ENCODE measurements at places on chromosomes 4 and X.

- DNase-seq: no peak
Observed at GRCh38 chrX:38276089-38276488, 51.2 kb downstream of the RPGR start.

GRCh38 chrX:18426004-18426320 lies 554 bp downstream of the CDKL5 start:
- DNase-seq: no peak

GRCh38 chr4:95465010-95465409 lies 83.8 kb downstream of the UNC5C start:
- no peak for DNase-seq

DNA sequence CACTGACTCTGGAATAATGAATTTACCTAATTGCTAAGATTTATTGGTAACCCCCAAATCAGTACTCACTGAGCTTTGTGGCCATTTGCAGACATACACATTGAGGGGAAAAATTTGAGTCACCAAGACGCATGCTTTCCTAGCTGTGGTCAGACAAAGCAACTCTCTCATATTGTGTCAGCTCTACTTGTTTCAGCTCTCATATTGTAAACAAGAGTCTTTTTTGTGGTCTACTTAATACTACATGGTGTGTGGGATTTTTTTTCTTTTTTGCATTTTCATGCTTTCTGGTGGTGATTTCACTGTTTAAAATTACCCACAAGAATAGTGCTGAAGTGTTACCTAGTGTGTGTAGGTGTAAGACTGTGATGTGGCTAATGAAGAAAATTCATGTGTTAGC lies 428.2 kb upstream of the GALNT7 start:
- no peak for DNase-seq

GRCh38 chr4:27616166-27616565 lies 755.5 kb downstream of the STIM2 start:
- DNase-seq: no peak

- DNase-seq: no peak
Observed at GRCh38 chr4:108477527-108478108, 142.8 kb upstream of the RPL34 start.

DNA sequence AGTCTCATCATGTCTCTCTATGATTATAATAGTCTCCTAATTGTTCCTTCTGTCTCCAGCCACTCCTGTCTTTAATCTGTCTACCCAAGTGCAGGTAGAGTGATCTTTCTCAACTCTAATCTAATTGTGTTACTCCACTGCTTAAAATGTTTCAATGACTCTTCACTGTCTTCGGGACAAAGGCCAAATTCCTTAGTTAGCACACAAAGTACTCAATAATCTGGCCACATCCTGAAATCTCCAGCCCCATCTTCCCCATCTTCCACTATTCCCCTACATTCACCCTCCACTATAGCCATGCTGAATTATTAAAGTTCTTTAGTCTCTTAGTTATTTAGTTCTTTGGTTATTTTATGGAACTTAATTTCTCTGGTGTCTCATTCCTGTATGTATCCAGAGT lies 353.3 kb downstream of the OPHN1 start:
- no peak for DNase-seq

DNA sequence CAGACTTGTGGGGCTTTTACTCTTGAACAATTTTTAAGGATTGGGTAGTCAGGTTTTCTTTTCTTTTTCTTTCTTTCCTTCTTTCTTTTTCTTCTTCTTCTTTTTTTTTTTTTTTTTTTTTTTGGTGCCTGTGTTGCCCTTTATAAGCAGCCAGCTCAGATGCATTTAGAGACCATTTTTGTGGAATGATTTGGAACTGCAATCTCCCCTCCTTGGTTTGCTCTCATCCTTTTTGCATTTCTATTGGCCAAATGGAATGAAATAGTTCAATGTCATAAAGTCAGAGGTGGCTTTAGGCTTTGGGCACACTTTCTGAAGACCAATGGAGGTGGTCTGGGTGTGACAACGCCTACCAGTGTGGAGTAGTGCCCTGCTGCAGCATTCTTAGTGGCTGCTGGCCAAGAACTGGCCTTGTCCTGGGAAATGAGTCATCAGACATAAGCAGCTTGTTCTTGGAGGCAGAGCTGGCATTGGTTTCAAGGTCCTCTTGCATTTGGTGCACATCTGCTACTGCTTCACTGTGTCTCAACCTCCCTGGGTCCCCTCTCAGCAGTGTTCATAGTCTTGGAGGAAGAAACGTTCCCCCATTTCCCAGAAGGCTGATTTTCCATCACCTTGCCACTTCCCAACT lies 84.5 kb downstream of the CT47B1 start:
- no peak for DNase-seq

GRCh38 chr4:57443308-57443707 lies 333.1 kb upstream of the IGFBP7 start:
- peak; percentile 89 for DNase-seq

GRCh38 chr4:103786593-103786992 lies 66.8 kb upstream of the TACR3 start:
- DNase-seq: no peak

DNA sequence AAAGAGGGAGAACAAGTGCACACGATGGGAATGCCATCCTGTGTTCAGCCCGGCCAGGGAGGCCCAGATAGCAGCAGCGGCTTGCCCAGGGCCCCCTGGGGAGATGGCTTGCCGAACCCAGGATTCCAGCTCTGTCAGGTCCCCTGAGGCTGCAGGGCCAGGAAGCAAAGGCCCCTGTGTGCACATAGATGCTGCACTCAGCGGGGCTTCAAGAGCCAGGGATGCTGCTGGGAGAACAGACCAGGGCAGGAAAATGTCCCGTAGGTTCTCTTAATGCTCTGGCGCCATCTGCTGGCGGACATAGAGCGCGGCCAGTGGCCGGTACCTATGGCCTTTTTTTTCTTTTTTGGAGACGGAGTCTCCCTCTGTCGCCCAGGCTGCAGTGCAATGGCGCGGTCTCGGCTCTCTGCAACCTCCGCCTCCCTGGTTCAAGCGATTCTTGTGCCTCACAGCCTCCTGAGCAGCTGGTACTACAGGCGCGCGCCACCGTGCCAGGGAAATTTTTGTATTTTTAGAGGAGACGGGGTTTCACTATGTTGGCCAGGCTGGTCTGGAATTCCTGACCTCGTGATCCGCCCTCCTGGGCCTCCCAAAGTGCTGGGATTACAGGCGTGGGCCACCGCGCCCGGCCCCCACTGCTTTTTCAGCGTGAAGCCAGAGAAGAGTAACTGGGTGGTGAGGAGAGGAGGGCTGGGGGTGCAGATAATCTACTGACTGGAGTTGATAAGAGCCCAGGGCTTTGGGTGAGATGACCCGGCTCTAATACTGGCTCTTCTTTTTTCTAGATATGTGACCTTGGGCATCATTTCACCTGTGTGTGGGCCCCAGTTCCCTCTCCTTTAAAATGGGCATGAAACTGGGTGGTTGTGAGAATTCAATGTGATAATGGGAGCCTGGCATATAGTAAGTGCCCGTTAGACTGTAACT lies 22.5 kb downstream of the MED28 start:
- DNase-seq: peak; percentile 30

DNA sequence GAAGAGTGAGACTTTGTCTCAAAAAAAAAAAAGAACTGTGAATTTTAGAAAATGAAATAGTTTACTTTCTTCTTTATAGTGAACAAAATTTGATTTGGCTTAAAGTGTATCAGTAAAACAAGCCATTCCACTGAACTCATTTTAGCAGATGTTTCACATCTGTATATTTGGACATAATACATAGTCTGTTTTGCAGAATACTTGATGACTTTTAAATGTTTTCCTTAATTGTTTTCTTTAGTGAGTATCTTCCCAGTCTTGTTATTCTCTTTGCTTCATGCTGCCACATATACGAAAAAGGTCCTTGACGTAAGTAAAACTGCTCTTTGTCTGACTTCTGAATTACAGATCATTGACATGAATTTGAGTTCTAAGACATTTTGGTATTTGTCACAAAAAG lies 8.3 kb downstream of the TMEM33 start:
- no peak for DNase-seq

GRCh38 chrX:145630806-145631435 lies 186.7 kb upstream of the SLITRK2 start:
- DNase-seq: no peak

DNA sequence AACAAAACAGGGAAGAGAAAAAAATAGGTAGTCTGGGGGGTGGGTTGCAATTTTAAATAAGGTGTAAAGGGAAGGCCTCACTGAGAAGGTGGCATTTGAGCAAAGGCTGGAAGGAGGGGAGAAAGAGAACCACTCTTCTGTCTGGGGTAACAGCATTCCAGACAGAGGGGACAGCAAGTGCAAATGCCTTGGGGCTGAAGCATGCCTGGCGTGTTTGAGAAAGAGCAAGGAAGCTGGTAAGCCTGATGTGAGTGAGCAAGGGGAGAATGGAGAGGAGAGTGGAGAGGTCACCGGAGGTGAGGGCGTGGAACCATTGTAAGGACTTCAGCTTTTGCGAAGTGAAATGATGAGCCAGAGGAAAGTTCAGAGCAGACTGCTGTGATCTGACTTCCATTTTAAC lies 19.7 kb upstream of the DOCK11 start:
- no peak for DNase-seq

DNA sequence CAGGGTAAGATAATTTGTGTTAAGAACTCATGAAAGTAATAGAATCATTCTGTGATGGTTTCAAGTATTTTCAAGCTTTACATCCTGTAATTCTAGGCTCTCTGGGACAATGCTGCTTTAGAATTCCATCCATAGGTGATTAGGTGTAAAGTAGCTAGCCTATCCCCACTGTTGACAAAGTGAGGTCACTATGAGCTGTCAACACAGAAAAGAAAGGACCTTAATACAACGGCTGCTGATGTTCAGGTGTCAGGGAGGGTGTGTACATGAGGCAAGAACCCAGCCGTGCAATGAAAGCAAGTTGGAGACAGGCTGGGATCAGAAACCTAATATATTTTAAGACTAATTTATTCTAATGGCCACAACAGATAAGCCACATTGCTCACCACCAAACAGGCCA lies 36.8 kb upstream of the SH3RF1 start:
- peak; percentile 25 for DNase-seq
